ENCODE measurements at places on chromosomes 5 and 9. TPM values are rescaled to one million over a fixed set of nuclear protein-coding genes. Genes with fewer than 3 reads are reported as not detected.

The SPATA31E1 gene
- not detected for total RNA-seq

The SHOC1 gene
- total RNA-seq = under 0.01 TPM

The APBB3 gene
- 21.9 TPM for total RNA-seq

The ANKDD1B gene
- 1.1 TPM for total RNA-seq
